ENCODE measurements at places on chromosomes 13 and 19. TPM values are rescaled to one million over a fixed set of nuclear protein-coding genes. Genes with fewer than 3 reads are reported as not detected.
A peak's percentile ranks its signal among the peaks of the same experiment; 100 is the strongest.

NLRP9 gene
- not detected for total RNA-seq

SYCN gene
- total RNA-seq, result not detected

IL11 gene
- total RNA-seq, result not detected

CASP14 gene
- total RNA-seq, result not detected

- H3K36me3 ChIP-seq, result no peaks in the 10 kb centered on the region
- H3K27me3 ChIP-seq, result no peaks in the 10 kb centered on the region
- H3K4me1 ChIP-seq, result no peaks in the 10 kb centered on the region
- DNase-seq, result no peak
- no peak overlapping the region for H3K4me3 ChIP-seq
Observed at GRCh38 chr19:48591021-48591420, 15.5 kb upstream of the SPACA4 start.

GRCh38 chr13:36880961-36881360 lies 39.1 kb downstream of the SMAD9 start:
- DNase-seq, result no peak
- H3K27me3 ChIP-seq, result no peaks in the 10 kb centered on the region
- no peaks in the 10 kb centered on the region for H3K36me3 ChIP-seq
- H3K4me3 ChIP-seq, result no peak overlapping the region

DNA sequence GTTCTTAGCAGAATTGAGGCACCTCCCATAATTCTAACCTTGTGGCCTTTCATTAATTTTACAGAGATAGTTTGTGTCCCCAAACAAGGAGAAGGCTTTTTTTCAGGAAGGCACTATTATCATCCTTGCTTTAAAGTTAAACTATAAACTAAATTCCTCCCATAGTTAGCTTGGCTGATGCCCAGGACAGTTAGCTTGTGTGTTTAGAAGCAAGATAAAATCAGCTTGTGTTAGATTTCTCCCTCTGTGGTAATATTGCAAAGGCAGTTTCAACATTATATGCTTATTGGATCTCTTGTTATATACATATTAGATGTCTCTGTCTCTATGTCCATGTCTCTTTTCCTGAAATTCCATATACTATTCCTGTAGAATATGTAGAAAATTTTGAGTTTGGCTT lies 342.7 kb downstream of the TBC1D4 start:
- no peak for DNase-seq
- no peaks in the 10 kb centered on the region for H3K4me1 ChIP-seq
- H3K27me3 ChIP-seq, result no peaks in the 10 kb centered on the region
- H3K36me3 ChIP-seq, result no peaks in the 10 kb centered on the region
- no peak overlapping the region for H3K4me3 ChIP-seq
- H3K27ac ChIP-seq, result no peak overlapping the region

GRCh38 chr19:49889687-49890348 lies 6.9 kb downstream of the IL4I1 start:
- H3K4me3 ChIP-seq, result no peak overlapping the region
- no peaks in the 10 kb centered on the region for H3K27me3 ChIP-seq
- H3K36me3 ChIP-seq, result peaks cover 5% of the 10 kb centered on the region
- no peak overlapping the region for H3K27ac ChIP-seq

DNA sequence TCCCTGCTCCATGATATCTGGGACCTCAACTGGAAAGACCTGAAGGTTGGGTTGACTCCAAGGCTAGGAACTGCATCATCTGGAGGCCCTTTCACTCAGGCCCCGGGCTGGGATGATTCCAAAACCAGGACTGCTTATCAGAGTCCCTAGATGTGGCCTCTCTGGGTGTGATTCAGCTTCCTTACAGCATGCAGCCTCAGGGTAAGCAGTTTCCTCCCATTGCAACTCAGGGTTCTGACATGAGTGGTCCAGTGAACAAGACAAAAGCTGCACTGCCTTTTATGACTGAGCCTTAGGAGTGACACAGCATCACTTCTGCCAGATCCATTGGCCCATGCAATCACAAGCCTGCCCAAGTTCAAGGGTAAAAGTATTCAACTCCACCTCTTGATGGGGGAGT lies 502.8 kb downstream of the COG6 start:
- no peaks in the 10 kb centered on the region for H3K27me3 ChIP-seq
- no peaks in the 10 kb centered on the region for H3K4me1 ChIP-seq
- H3K27ac ChIP-seq, result no peak overlapping the region

DNA sequence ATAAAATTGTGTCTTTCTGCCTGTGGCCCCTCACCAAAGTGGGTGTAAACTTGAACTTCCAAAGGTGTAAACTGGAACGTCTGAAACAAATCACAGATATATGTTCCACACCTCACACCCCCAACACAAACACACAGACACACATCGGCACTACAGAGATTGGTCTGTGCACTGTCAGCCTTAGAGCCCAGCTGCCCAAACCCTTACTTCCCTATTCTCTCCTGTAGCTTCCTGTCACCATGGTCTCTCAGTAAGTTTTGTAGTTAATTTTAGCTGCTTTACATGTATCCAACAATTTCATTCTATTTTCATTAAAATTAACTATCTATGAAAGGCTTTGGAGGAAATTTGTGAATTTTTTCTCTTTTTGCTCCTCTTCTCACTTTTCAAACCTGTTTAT lies 5.4 kb downstream of the TM9SF2 start:
- H3K36me3 ChIP-seq, result no peaks in the 10 kb centered on the region
- no peaks in the 10 kb centered on the region for H3K27me3 ChIP-seq
- H3K4me1 ChIP-seq, result peaks cover 40% of the 10 kb centered on the region
- H3K27ac ChIP-seq, result peak overlapping the region; percentile 19
- H3K4me3 ChIP-seq, result no peak overlapping the region

DNA sequence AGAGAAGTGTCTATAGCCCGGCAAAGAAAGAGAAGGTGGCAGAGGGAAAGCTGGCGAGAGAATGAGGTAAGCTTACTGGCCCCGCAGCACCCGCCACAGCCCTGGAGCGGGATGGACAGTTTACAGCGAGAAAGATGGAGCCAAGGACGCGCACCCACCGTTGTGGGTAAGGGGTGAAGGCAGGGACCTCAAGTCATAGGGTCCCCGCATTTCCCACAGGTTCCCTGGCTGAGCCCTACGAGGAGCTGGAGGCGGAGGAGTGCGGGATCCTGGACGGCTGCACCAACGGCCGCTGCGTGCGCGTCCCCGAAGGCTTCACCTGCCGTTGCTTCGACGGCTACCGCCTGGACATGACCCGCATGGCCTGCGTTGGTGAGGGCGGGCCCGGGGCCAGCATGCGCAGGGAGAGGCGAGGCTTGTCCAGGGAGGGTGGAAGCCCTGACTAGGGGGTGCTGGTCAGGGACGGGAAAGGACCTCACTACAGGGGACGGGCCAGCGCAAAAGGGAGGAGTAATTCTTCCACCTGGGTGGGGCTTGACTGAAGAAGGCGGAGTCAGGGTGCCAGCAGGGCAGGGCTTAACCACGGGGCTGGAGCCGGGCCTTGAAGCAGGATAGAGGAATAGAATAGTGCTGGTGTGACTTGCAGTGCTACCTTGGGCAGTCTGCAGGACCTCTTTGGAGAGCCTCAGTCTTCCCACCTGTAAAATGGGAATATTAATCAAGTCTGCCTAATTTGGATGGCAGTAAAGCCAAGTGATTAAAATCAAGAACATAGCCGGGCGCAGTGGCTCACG lies 26.5 kb downstream of the LTBP4 start:
- no peak for DNase-seq
- H3K36me3 ChIP-seq, result no peaks in the 10 kb centered on the region
- H3K27ac ChIP-seq, result no peak overlapping the region
- no peaks in the 10 kb centered on the region for H3K4me1 ChIP-seq
- no peaks in the 10 kb centered on the region for H3K27me3 ChIP-seq

DNA sequence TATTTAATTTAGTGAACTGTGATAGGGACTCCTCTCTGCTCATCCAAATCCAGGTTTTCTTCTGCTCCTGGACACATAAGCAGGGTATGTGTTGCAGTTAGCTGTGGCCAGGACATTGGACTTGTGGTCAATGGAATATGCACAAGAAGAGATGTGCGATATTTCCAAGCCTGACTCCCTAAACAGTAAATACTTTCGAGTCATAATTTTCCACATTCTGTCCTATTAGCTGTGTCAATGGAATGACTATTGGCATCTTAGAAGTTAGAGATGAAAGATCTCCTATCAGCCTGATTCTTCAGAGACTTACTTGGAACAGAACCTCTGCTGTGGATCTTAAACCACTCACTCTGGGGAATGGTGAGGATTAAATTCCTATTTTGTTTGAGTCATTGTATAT lies 771.0 kb downstream of the EFNB2 start:
- no peaks in the 10 kb centered on the region for H3K27me3 ChIP-seq
- no peak for DNase-seq
- H3K4me1 ChIP-seq, result no peaks in the 10 kb centered on the region
- H3K27ac ChIP-seq, result no peak overlapping the region

- H3K36me3 ChIP-seq, result no peaks in the 10 kb centered on the region
- H3K4me1 ChIP-seq, result no peaks in the 10 kb centered on the region
- H3K27ac ChIP-seq, result peak overlapping the region; percentile 9
- no peaks in the 10 kb centered on the region for H3K27me3 ChIP-seq
- H3K4me3 ChIP-seq, result no peak overlapping the region
Observed at GRCh38 chr19:48726556-48726955, 7.0 kb upstream of the MAMSTR start.

DNA sequence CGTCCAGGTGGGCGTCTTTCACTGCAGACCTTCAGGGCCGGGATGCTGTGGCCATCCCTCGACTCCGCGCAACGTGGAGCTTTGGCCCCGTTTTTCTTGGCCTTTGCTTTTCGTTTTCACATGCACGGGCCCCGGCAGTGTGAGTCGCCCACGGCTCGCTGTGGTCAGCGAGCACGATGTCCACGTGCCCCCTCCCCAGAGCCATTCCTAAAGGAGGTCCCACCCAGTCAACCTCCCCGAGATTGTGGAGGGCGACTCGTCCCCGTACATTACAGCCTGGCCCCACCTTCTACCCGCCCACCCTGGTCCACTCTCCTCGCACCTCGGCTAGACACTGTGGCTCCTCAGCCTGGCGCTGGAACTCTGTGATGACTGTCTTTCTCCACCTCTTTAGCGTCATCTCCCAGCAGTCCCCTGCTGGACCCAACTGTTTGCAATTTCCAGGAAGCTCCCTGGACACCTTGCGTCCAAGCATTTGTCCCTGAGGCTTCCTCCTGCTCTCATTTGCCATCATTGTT lies 405 bp downstream of the ZNF446 start:
- peak overlapping the region; percentile 88 for H3K27ac ChIP-seq
- H3K36me3 ChIP-seq, result peaks cover 8% of the 10 kb centered on the region
- H3K27me3 ChIP-seq, result no peaks in the 10 kb centered on the region
- peaks cover 16% of the 10 kb centered on the region for H3K4me1 ChIP-seq
- peak overlapping the region; percentile 78 for H3K4me3 ChIP-seq
- DNase-seq, result no peak

DNA sequence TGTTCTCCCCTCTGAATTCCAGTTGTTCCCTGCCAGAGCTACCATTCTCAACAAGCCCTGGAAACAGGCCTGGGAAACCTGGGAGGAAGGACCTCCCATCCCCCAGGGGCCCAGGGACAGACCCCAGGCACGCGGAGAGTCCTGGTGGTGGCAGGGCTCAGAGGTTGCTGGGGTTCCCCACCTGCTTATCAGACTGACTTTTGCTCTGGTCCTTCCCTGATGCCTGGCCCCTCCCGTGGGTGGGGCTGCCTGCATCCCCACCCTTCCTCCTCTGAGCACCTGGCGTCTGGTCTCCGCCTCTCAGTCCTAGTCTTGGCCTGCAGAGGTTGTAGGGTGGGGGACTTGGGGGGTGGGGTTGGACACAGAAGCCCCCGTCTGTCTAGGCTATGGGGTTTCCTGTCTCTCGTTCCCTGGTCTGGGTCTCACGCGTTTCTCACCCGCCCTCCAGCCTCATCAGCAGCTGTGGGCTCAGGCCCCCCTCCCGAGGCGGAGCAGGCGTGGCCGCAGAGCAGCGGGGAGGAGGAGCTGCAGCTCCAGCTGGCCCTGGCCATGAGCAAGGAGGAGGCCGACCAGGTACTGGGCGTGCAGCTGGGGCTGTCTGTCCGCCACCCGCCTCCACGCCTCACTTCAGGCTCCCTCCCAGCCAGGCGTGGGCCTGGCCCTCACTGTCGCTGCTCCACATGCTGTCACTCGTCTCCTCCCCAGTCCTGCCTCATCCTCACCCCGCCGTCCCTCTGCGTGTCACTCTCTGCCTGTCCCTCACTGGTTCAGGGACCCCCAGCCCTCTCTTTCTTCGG lies 13.6 kb downstream of the EPN1 start:
- no peak overlapping the region for H3K4me3 ChIP-seq
- no peak overlapping the region for H3K27ac ChIP-seq

GRCh38 chr13:23160638-23161480 lies 19.9 kb upstream of the SGCG start:
- no peak for DNase-seq
- H3K4me3 ChIP-seq, result no peak overlapping the region
- no peaks in the 10 kb centered on the region for H3K36me3 ChIP-seq
- no peak overlapping the region for H3K27ac ChIP-seq
- peaks cover 2% of the 10 kb centered on the region for H3K4me1 ChIP-seq

GRCh38 chr19:47084879-47085439 lies 28.6 kb downstream of the ZC3H4 start:
- H3K4me1 ChIP-seq, result no peaks in the 10 kb centered on the region
- no peak overlapping the region for H3K4me3 ChIP-seq
- peaks cover 54% of the 10 kb centered on the region for H3K36me3 ChIP-seq
- H3K27me3 ChIP-seq, result no peaks in the 10 kb centered on the region
- DNase-seq, result no peak

Data from liver (tissue), 10 donors.